Cerebellum (tissue), 4 donors: ENCODE measurements at places on chromosomes 11 and 22. TPM values are rescaled to one million over a fixed set of nuclear protein-coding genes. Genes with fewer than 3 reads are reported as not detected.

TMPRSS13 gene
- 0.09 TPM for total RNA-seq

OVCH2 gene
- total RNA-seq: not detected

SMIM38 gene
- 1.4 TPM for total RNA-seq

CDC45 gene
- total RNA-seq: 7.4 TPM

IGLL1 gene
- total RNA-seq: not detected

CECR2 gene
- total RNA-seq: 25.5 TPM

XPNPEP3 gene
- 10.5 TPM for total RNA-seq

AGBL2 gene
- 3.6 TPM for total RNA-seq

DNA sequence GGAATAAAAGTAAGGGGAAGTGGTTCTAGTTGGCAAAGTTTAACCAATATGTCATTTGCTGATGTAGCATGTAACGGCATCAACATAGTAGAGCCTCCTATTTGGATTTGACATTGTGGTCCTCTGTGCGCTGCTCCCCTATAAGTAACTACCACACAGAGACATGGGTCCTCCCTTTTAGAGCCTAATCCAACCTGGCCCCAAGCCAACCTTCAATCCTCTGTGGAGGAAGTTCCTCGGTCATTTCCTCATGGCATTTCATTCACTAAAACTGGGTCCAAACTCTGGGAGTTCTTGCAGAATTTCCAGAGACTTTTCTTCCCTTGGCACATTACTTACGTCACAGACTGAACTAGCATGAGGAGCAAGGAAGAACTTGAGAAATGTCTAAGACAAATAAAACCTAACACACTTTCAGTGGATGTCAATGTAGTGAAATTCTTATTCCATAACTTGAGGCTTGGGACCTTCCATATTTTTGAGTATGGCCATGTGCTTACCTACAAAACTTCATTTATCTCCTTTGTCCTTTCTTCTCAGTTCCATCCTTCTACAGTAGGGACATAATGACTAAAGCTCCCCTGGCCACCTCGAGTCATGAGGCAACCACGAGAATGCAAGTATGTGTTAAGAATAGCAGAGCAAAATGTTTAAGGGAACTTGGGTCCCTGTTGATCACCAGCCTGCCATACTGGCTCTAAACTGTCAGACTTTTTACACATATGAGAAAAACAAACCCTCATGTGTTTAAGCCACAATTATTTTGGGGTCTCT is 34.7 kb downstream of the MMP20 start:
- DNase-seq: no peak

DNA sequence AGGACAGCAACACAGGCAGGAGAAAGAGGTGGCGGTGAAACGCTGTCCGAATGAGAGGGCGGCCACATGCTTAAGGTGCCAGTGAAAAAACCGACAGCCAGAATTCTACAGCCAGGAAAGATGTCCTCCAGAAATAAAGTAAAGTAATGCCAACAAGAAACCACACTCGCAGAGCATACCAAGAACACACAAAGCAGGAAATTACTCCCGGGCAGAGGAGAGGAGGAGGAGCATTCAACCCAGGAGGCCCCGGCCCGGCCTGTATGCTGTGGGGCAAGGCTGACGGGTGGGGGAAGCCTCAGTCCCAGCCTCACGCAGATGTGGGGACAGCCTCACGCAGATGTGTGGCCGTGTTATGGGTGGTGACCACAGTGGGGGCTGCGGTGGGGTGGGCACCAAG is 28.0 kb downstream of the CHID1 start:
- no peak for DNase-seq

DNA sequence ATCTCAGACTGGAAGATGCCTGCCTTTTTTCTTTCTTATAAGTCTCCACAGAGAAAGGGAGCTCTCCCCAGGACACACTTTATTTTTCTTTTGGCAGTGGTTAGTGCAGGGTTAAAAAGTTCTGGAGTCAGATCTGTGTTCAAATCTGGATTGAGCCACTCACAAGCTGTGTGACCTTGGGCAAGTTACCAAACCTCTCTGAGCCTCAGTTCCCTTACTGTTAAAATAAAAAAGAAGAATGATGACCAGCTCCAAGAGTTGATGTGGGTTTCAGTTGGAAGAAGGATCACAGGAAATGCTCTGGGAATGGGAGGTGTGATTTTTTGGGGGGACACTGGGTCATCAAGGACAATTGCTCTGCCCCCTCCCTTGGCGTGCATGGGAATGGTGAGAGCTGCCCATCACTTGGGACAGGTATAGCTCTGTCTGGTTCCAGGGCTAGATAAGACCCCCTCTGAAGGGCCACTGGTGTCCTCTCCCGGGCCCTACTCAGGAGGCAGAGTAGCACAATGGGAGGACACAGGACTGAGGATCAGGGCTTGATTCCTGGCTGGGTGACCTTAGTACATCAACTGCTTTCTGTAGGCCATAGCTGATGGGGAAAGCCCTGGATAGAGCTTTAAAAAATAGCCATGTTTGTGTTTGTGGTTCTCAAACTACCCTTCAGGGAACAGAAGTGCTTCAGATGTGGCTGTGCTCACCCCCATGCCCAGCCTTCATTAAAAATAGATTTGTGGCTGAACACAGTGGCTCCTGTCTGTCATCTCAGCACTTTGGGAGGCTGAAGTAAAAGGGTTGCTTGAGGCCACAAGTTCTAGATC is 228.3 kb downstream of the MIAT start:
- DNase-seq: no peak

DNA sequence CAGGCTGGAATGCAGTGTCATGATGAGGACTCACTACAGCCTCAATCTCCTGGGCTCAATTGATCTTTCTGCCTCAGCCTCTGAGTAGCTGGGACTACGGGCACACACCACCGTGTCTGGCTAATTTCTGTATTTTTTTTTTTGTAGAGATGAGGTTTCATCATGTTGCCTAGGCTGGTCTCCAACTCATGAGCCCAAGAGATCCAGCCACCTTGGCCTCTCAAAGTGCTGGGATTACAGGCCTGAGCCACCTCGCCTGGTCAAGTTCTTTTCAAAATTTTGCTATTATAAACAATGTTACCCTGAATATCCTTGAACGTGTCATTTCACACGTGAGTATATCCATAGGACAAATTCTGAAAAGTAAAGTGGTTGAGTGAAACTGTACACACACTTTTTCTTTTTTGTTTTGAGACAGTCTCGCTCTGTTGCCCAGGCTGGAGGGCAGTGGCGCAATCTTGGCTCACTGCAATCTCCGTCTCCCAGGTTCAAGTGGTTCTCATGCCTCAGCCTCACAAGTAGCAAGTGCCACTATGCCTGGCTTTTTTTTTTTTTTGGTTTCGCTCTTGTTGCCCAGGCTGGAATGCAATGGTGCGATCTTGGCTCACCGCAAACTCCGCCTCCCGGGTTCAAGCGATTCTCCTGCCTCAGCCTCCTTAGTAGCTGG is 21.6 kb upstream of the EP300 start:
- DNase-seq: no peak

DNA sequence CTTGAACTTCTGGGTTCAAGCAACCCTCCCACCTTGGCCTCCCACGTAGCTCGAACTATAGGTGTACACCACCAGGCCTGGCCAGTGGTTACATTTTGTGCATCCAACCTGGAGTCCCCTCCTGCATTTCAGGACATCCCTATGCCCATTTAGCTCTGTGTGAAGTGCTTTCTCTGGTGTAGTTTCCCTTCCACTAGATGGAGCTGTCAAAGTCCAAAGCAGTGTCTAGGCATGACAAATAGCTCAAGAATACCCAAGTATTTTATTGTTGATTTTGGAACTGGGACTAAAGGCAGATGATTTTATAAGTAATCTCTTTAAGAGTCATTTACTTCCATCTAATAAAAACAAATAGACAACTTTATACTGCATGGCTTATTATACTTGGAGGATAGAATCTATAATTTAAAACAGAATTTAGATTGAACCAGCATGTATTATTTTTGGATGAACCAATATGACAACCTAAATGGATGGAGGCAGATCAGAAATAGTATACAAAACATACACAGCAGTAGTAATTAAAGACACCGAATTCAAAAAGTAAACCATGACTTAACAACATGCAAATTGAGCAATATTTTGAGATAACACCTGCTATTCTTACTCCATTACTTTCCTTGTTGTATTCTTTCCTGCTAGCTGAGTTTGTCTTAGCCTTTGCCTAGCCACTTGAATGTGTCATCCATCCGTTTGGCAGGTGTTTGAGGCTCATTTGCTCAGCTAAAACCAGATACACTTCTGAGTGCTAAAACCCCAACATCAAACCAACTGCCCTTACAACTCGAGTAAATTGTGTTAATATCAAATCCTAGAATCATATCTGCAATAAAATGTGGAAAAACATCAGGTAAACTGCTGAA is 37.7 kb downstream of the EIF4ENIF1 start:
- DNase-seq: no peak

DNA sequence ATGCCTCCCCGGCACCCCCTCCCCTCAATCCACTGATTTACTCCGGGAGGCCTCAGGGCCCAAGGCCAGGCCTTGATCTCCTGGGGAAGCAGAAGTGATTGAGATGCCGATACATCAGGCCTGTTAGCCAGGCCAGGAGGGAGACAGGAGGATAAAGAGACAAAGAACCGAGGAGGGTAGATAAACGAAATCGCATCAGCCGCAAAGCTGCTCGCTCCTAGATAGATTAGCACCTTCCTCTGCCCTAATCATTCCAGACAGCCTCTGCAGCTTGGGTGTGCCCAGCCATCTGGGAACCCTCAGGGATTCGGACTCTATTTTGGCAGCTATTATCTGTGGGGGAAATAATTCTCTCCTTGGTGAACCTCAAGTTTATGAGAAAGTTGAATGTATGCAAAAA is 121.2 kb downstream of the ABTB2 start:
- no peak for DNase-seq

DNA sequence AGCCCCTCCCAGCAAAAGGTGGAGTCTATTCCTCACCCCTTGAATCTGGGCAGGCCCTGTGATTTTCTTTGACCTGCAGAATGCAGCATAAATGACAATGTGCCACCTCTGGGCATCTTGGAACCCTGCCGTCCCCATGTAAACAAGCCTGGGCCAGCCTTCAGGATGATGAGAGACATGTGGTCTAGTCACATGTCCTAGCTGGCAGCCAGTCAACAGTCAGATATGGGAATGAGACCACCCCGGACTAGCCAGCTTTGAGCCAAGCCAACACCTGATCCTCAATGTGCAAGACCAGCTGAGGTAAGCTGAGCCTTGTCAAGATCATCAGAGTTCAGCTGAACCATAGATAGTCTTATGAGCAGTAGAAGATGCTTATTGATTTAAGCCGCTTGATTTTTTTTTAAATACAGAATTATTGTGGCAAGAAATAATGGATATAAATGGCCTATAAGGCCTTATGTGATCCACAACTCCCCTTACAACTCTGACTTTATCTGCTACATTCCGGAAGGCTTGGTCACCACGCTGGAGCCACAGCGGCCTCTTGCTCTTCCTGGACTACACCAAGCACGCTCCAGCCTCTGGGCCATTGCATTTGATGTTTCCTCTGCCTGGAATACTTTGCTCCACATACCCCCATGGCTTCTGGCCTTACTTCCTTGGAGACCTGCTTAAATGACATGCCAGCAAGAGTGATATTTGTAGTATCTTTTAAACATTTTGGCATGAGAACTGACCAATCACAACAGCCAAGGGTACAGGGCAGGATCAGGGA is 225.9 kb upstream of the SESN3 start:
- no peak for DNase-seq

DNA sequence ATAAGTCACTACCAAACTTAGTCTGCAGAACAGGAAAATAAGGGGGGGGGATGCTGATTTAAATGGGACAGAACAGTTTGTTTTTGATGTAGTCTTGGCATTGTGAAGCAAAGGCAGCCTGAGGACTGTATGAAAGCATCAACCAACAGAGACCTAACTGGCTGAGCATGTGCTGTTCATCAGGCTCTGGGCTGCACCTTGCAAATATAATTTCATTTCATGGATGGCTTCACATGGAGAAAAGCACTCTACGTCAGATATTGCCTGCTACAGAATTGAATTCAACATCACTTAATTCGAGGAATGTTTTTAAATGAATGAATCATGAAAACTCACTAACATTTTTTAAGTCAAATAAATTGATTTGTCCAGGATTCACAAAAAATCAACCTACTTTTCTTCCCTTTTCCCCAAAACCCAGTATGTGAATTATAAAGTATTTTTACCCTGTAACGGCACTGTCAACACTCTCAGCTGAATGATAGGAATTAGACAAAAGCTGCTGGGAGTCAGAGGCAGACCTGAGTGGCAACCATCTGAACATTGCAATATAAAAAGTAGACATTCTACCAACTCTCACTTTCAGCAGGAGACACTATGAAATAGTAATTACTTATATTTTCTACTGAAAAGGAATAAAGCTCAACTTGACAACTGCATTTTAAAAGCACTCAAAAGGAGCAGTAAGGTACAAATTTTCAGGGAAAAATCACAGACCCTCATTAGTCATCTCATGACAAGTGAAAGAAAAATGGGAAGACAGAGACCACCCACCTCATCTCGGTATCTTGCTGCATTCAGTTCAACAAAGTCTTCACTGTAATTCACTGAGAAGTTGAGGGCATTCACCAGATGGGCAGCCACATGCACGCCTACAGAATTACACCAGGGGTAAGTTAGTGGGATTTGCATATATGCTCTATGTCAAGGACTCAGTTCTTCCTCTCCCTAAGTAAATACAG is 47.5 kb downstream of the NOX4 start:
- DNase-seq: no peak

DNA sequence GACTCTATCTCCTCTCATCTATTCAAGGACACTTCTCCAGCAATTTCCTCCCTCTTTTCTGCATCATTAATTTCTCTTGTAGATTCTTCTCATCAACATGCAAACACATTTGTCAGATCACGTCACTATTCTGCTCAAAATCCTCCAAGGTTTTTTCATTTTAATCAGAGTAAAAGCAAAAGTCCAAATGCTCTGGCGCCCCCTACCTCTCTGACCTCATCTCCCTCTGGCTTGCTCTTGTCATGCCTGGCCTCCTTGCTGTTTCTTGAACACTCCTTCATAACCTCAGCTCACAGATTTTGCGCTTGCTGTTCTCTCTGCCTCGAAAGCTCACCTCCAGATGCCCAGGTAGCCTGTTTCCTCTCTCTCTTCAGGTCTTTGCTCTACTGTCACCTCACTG is 22.4 kb downstream of the RTCB start:
- no peak for DNase-seq

DNA sequence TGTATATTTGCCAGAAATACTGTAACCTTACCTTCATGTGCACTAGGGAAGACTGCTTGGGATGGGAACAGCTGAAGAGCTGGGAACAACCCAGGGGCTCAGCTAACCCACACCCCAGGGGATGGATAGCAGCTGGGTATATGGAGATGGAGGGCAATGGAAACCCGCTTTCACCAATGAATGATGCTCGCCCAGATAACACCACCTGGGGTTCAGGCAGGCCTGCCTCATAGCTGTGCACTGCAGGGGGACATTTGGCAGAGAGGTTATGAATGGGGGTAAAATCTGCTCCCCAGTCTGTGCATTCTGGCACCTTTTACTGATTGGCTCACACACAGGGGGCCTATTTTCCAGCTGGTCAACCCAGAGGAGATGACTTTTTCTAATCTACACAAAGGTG is 170.7 kb downstream of the CHST1 start:
- no peak for DNase-seq

- DNase-seq: no peak
Measured at GRCh38 chr11:120224972-120225909, 14.4 kb downstream of the OAF start.

GRCh38 chr11:107043242-107044006 is 25.1 kb upstream of the GUCY1A2 start:
- no peak for DNase-seq
